ENCODE measurements at places on chromosomes 2 and 18. TPM values are rescaled to one million over a fixed set of nuclear protein-coding genes. Genes with fewer than 3 reads are reported as not detected.

DNA sequence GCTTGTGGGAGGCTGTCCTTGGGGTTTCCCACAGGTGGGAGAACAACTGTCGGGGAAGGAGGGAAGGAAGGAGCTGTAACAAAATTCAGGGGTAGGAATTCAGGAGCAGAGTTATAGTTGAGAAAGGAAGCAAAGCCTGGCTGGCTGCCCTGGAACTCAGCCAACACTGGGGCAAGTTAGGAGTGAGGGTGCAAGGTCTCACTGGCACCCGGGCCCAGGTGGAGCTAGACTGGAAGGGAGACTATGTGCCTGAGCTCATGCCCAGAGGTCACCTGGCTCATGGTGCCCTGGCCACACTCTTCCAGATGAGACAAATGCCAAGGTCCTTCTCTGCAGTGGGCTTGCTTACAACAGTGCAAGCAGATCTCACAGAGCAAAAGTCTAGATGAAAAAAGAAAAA, 75.6 kb upstream of the ARHGAP28 start:
- no peak for DNase-seq

DNA sequence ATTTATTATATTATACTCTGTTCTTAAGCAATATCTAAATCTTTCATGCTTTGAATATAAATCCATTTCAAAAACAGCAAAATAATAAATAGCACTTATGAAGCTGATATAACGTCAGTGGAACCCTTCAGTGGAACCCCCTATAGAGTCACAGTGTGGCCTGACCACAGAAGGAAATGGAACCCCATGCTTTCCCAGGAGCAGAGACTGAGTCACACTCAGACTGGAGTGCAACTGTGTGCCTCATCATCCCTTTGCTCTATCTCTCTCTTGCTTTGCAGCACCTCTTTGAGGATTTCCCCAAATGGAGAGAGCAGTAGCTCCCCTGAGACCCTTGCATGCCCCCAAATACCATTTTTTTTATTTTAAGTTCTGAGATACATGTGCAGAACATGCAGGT, 13.1 kb downstream of the NXPH2 start:
- no peak for DNase-seq

ABCA12 gene
- 0.02 TPM for polyA plus RNA-seq

DNA sequence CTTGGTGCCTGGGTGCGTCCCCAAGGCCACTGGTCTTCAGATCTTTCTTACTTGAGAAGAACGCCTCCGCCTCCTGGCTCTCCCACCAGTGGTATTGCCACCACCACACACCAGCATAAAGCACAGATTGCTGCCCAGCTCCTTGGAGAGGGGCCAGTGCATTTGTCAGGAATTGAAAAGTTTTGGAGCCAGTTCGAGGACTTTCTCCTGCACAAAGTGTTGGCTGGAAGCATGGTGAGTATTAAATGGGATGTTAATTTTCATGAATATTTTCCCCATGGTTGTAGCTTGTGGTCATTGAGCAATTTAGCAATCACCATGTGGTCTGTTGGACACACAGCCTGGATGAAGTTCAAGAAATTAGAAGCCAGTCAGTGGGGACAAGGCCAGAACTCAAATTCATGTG, 684.6 kb upstream of the FANCL start:
- DNase-seq: peak; percentile 66

DNA sequence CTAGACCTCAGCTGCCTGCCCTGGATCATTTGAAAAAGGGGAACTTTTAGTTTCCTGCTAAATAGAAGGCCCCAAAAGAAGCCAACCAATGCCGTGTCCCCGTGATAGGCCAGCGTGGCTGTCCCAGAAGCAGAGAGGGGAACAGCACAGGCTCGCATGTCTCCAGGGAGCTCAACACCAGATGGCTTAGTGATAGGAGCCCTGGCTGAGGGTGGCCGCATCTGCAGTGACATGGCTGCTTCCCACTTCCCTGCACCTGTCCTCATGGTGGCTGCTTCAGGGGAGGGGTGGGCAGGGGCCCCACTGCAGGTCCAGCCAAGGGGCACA, 79.6 kb downstream of the MBP start:
- DNase-seq: no peak

THAP4 gene
- 50.4 TPM for polyA plus RNA-seq

ACTG2 gene
- polyA plus RNA-seq: 81.3 TPM

DNA sequence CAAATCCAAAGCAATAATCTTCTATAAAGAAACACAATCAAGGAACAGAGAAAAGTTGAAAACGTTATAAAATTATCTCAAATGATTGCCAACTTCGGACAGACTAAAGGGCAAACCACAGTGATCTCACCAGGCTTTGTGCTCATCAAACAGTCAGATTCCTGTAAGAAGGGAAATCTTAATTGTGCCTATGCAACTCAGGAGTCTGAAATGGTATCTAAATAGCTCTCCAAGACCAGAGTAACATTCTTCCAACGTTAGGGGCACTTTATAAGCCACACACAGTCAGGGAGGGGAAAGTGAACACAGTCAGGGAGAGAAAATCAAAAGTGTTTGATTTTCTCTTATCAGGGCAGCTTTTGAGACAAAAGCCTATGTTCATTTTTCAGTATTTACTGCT, 29.4 kb downstream of the PLEKHM3 start:
- no peak for DNase-seq

CNDP1 gene
- polyA plus RNA-seq: not detected

DNA sequence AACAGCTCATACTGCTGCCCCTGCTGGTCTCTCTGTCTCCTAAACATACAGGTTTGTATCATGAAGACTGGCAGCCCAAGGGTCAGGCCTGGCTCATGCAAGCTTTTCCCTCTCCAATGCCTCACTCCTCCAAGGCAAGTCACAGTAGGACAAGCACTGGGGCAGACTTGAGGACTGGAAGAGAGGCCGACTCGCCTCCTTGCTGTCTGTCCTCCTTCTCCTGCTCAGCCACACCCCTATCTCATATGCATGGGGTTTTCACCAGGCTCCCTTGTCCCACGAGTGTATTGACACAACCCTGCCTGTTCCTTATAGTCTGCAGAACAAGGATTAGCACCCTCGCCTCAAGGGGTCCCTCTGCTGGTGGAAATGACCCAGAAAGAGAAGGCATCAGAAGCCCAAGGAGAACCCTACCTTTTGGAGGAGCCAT, 223.7 kb downstream of the SOX11 start:
- no peak for DNase-seq

DYNAP gene
- not detected for polyA plus RNA-seq

GKN1 gene
- not detected for polyA plus RNA-seq

DNA sequence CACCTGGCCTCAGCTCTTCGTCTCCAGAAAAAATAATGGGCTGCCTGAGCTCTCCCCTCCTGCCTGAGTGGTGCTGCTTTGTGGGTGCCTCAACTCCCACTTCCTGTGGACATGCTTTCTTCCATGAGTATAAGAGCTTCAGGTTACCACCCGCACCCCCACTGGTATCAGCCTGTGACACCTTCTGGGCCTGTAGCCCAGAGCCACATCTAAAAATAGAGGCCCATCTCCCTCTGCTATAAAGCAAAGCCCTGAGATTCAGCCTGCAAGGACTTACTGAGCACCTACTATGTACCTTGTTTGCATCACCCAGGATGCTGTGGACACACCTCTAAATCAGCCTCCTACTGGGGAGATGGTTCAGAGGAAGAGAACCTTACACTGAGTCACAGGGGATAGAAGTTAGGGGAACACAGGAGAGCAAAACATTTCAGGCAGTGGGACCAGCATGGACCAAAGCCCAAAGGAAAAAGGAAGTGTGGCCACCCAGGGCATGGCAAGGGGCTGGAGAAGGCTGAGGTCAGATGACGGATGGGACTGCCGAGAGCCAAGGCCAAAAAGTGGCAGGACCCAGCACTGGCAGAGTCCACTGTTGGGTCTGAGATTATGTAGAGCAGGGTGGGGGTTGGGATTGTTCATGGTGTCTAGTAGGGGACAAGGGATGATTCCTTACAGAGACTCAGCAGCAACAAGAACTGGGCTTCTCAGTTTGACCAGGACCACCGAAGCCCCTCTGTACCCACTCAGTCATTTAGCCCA, 123.7 kb upstream of the PPP1CB start:
- no peak for DNase-seq

GRCh38 chr2:120243211-120243610, 9.4 kb upstream of the RALB start:
- no peak for DNase-seq

GPR39 gene
- polyA plus RNA-seq: 1.9 TPM

DNA sequence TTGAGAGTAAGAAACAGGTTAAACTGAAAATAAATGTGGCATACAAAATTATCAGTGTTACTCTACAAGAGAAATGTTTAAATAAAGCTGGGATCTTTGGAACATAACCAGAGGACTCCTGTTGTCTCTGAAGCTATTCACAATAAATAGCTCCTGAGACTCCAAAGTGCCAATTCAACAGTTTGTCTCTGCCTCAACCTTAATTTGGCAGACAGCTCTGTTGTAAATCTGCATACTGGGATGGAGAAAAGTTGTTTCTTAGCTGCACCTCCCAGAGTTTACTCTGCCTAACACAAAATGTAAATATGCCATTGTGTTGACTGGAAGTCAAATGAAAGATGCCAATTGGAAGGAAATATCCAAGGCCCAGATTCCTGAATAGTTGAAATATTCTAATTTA, 238.5 kb upstream of the EPHA4 start:
- no peak for DNase-seq

SLC5A7 gene
- polyA plus RNA-seq: not detected

TMEM37 gene
- polyA plus RNA-seq: 0.51 TPM

GRCh38 chr2:28300485-28301341, 91.9 kb upstream of the FOSL2 start:
- DNase-seq: peak; percentile 74

TYMS gene
- 80.4 TPM for polyA plus RNA-seq

APOB gene
- polyA plus RNA-seq: 0.04 TPM

GRCh38 chr2:200944467-200945394, 18.7 kb downstream of the ORC2 start:
- peak; percentile 17 for DNase-seq

DNA sequence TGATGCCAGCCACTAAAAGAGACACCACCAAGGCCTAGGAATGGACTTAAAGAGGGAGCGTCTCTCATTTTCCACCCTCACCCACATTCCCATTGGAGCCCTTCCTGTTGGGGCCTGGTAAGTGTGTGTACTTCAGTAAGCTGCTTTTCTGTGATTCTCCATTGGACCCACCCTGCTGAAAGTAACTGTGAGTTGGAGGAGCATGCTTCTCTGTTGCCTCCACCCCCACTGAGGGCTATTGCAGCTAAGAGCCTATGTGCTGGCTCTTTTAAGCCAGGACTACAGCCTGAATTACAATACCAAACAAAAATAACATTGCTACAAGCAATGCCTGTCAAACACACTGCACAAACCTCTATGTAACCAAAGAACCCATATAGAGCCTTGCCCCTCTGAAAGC, 81.1 kb downstream of the TRABD2A start:
- no peak for DNase-seq

LHCGR gene
- not detected for polyA plus RNA-seq

GRCh38 chr2:52414561-52415295, 1352.9 kb upstream of the CHAC2 start:
- DNase-seq: no peak

DNA sequence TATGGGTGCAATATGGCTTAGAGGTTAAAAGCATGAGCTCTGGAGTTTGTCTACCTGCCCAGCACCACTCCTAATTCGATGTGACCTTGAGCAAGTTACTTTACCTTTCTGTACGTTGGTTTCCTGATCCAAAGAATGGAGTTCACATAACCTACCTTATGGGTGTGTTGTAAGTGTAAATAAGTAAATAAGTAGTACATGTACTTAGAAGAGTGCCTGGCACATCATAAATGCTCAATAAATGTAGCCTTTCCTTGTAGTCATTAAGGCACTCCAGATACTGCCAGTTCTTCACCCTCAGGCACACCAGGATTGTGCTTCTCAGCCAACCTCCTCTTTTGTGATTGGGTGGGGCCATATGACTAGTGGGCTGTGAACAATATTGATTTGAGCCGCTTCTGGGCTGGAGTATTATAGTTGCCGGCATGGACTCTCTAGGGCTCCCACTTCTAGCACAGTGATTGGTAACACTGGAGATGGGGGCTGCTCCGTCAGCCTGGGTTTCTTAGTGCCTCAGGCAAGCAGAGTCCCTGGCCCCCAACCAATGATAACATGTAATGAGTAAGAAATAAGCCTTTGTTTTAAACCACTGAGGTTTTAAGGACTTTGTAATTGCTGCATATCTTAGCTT, 101.7 kb upstream of the NOSTRIN start:
- no peak for DNase-seq

UGT1A5 gene
- polyA plus RNA-seq: not detected

CPO gene
- not detected for polyA plus RNA-seq

CD28 gene
- not detected for polyA plus RNA-seq

- DNase-seq: no peak
These were observed 632.4 kb upstream of the SLC8A1 start for GRCh38 chr2:41084321-41084720.

DNA sequence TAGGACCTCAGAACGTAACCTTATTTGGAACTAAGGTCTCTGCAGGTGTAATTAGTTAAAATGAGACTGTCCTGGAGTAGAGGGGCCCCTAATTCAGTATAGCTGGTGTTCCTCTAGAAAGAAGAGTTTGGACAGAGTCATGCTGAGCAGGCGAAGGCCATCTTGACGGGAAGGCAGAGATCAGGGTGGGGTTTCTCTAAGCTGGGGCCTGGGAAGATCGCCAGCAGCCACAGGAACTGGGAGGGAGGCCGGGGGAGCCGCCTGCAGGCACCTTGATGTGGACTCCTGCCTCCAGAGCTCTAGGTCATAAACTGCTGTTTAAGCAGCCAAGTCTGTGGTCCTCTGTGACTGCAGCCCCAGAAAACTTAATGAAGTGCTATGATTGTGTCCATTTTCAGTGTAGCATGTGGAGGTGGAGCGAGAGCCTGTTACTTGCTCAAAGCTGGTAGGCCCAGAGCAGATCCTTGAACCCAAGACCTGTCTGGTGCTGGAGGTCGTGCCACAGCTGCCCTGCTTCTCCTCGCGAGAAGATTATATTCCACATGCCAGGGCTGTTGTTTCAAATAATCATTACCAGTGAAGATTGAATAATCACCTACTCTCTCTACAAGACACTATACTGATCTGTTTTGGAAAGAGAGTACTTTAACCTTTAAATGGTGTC, 105.7 kb downstream of the TPO start:
- DNase-seq: no peak

GRCh38 chr2:9346885-9347284, 76.4 kb downstream of the ITGB1BP1 start:
- DNase-seq: no peak
